SJCRH30 (cell line): ENCODE measurements at places on chromosomes 16 and 17. TPM values are rescaled to one million over a fixed set of nuclear protein-coding genes. Genes with fewer than 3 reads are reported as not detected.

DNA sequence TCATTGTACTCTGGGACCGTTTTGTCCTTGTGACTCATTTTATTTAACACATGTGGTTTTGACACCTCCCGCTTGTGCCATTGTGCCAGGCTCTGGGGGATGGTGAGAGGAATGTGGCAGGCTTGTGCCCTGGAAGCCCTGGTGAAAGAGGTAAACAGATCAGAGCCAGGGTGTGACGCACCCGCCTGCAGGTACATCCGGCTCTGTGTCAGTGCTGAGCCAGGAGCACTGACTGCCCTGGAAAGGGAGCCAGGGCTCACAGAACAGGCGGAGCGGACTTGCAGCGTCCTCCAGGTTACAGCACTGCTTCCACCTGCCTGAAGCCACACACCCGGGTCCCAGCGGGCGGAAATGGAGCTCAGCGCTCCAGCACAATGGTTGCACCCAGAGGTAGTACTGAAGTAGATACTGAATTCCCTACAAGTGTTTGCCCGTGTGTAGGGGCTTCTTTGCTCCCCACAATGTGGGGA, 30.6 kb downstream of the CDRT15 start:
- no peaks in the 10 kb centered on the region for H3K4me1 ChIP-seq
- no peak overlapping the region for H3K27ac ChIP-seq
- no peaks in the 10 kb centered on the region for H3K27me3 ChIP-seq
- H3K4me3 ChIP-seq, result no peak overlapping the region

- no peak for DNase-seq
- no peak overlapping the region for H3K4me3 ChIP-seq
- H3K27ac ChIP-seq, result no peak overlapping the region
These were observed 55.4 kb downstream of the RTN4RL1 start for GRCh38 chr17:1969712-1970111.

- H3K4me3 ChIP-seq, result no peak overlapping the region
- no peak overlapping the region for H3K27ac ChIP-seq
- DNase-seq, result no peak
- H3K36me3 ChIP-seq, result no peaks in the 10 kb centered on the region
- H3K27me3 ChIP-seq, result no peaks in the 10 kb centered on the region
- H3K4me1 ChIP-seq, result peaks cover 35% of the 10 kb centered on the region
These were observed 2.8 kb downstream of the ADCY7 start for GRCh38 chr16:50269061-50269705.

- peaks cover 9% of the 10 kb centered on the region for H3K4me1 ChIP-seq
- no peaks in the 10 kb centered on the region for H3K36me3 ChIP-seq
- H3K4me3 ChIP-seq, result no peak overlapping the region
- H3K27ac ChIP-seq, result no peak overlapping the region
- no peak for DNase-seq
These were observed 107.8 kb downstream of the CLEC16A start for GRCh38 chr16:11051879-11052808.

RAB26 gene
- total RNA-seq, result 1.0 and 1.4 TPM in 2 replicates

DNA sequence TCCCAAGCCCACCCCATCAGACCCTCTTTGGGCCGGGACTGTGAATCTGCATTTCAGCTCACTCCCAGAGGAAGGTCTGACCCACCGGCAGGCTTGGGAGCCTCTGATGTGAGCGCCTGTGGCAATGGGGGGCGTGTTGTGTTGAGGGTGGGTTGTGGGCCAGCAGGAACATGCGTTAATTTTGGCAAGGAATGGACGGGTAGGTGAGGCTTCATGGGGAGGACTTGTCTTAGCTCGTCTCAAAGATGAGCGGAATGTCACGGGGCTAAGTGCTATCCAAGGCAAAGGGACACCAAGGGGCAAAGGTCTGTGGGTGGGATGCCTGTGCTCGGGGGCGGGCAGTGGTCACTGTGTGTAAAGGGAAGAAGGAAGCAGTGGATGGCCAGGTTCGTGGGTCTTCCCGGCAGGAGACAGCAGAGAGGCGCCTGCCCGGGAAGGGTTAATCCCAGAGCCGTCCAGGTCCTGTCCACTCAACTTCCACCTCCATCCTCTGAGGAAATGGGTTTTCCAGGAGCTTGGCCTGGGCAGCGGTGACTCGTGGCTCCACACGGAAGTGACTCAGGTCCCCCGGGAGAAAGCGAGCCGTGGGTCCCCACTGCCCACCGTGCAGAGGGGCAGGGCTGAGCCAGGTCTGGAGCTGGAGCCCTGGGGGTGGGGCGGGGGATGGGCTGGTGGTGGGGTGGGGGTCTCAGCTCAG, 17.4 kb downstream of the ADGRG1 start:
- no peak for DNase-seq
- no peaks in the 10 kb centered on the region for H3K36me3 ChIP-seq
- H3K27me3 ChIP-seq, result peaks cover 4% of the 10 kb centered on the region; the same call in 1 of the 2 replicates
- no peaks in the 10 kb centered on the region for H3K4me1 ChIP-seq
- no peak overlapping the region for H3K27ac ChIP-seq

NPIPA5 gene
- total RNA-seq, result 14.0 and 16.7 TPM in 2 replicates
